T-helper 2 cell treated with Interferon-gamma antibody and Interleukin-4, amounts not matched to agents 5 μg/mL and 100 μg/mL, for 36 hours (primary cell): ENCODE measurements at places on chromosomes 1 and 21.

GRCh38 chr1:64320470-64320869 is 117.0 kb downstream of the UBE2U start:
- no peaks in the 10 kb centered on the region for H3K27me3 ChIP-seq
- no peak overlapping the region for H3K27ac ChIP-seq
- H3K36me3 ChIP-seq, result no peaks in the 10 kb centered on the region
- H3K4me3 ChIP-seq, result no peak overlapping the region

DNA sequence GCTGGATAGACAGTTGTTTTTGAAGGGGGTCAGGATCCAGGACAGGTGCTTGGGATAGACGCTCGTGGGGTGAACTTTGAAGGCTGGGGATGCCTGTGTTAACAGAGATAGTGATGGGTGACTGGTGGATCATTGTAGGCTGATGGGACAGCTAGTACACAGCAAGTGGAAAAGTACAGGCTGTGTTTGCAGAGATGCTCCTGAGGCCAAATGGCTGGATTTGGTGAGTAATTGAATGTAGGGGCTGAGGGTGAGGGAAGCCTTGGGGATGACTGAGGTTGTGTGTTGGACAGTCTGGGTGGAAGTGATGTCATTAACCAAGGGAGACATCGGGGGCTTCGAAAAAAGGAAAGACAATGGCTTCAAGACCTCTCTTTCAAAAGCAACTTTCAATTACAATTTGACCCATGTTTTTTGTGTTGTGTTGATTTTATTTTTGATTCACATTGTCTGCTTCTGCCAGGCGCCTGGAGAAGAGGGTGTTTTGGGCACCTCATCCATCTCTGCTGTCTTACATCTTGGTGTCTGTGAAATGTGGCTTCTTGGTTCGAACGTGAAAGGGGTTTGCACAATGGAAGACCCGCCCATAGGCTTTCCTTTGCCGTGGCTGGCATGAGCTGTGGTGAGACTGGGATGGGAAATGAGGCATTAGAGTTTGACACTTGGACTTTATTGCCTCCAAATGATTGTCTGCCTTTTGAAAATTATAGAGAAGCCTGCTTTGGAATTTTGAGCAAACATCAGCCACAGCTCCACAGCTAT is 147.5 kb downstream of the FOXD2 start:
- H3K4me3 ChIP-seq, result no peak overlapping the region
- no peak overlapping the region for H3K27ac ChIP-seq
- H3K27me3 ChIP-seq, result peaks cover 11% of the 10 kb centered on the region
- DNase-seq, result no peak

DNA sequence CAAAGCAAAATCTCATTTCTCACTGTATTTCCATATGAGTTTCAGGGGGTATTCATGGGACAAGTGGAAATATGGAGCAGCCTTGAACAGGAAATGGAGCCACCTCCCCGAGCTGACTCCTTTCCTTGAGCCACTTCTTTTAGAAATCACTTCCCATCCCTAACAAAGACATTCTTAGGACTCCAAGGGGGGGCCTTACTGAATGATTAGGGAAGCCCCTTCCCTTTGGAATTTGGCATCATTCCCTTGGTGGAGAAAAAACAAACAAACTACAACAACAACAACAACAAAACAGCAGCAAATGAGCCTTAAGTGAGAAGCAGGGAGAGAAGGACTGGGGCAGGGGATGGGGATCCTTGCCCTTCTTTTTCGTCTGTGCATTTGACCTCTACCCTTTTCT is 278.3 kb downstream of the ZNF648 start:
- no peak overlapping the region for H3K27ac ChIP-seq
- DNase-seq, result no peak
- no peaks in the 10 kb centered on the region for H3K4me1 ChIP-seq
- H3K27me3 ChIP-seq, result no peaks in the 10 kb centered on the region
- H3K4me3 ChIP-seq, result no peak overlapping the region
- H3K36me3 ChIP-seq, result no peaks in the 10 kb centered on the region

DNA sequence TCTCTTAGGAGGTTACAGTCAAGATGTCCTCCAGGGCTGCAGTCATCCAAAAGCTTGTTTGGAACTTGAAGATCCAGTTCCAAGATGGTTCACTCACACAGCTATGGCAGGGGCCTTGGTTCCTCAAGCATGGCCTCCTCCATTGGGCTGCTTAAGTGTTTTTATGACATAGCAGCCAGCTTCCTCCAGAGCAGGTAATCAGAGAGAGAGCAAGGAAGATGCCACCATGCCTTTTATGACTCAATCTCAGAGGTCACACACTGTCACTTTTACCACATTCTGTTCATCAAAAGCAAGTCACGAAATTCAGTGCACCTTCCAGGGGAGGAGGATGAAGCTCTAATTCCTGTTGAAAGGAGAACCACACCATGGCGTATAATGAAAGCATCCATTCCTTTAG is 17.1 kb downstream of the ELAPOR1 start:
- H3K36me3 ChIP-seq, result no peaks in the 10 kb centered on the region
- peaks cover 11% of the 10 kb centered on the region for H3K4me1 ChIP-seq
- H3K27ac ChIP-seq, result no peak overlapping the region
- DNase-seq, result no peak

DNA sequence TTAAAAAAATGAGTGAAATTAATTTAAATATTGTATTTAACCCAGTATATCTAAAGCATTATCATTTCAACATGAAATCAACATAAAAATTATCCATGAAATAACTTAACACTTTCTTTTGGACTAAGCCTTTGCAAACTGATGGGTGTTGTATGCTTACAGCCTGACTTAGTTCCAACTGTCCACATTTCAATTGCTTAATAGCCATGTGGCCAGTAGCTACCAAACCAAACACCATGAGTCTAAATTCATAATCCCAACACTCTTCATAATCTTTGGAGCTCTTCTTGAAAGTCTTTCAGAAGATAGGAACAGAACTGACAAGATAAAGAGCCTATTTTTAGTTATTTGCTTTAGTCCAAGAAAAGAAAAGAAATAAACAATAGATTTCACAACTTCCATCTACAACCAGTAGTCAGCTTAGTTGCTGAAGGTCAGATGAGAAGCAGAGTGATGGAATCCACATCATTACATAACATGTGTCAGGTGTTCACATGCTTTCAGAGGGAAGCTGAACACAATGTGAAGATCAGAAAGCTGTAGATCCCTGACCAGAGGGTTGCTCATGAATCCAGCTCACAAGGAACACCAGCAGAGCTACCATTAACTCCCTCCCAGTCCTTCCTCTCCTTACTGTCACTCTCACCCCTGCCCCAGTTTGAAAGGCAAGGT is 144.0 kb upstream of the ZNF648 start:
- H3K27ac ChIP-seq, result no peak overlapping the region
- peaks cover 3% of the 10 kb centered on the region for H3K4me1 ChIP-seq
- H3K36me3 ChIP-seq, result no peaks in the 10 kb centered on the region
- no peak overlapping the region for H3K4me3 ChIP-seq
- DNase-seq, result no peak

DNA sequence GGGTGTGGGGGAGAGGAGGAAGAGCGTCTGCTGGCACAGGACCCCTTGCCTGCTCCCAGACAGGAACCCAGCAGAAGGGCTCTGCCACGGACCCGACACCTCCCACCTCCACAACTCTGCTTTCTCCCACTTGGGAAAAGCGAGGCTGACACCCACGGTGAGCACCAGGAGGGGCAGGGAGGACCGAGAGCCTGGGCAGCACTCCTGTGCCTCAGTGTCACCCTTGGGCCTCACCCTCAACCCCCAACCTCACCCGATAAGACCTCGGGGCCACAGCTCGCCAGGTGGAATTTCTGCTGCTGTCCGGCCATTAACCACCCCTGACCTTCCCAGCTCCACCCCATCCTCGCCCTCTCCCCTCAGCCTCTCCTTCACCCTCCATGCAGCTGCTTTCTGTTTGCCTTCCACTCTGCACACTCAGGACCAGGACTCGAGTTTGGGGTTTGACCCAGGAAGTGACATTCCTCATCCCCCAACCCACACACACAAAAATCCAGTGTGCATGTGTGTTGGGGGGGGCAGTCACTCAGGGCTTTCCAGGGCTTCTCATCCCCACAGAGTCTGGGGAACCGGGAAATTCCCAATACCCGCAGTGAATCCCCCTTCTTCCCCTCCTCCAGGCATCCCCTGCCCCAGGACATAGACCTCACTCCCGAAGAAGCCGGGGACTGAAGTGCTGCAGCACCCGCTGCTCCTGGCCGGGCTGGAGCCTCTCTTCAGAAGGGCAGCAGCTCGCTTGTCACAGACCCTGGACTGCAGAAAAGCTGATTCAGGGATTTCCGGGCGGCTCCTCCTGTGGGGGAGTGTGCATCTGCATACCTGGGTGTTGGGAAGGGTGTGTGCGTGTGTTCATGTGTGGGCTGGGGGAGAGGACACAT is 65.8 kb downstream of the SYT2 start:
- H3K4me3 ChIP-seq, result no peak overlapping the region
- peaks cover 3% of the 10 kb centered on the region for H3K4me1 ChIP-seq
- no peak for DNase-seq
- no peaks in the 10 kb centered on the region for H3K36me3 ChIP-seq
- H3K27me3 ChIP-seq, result peaks cover 80% of the 10 kb centered on the region

DNA sequence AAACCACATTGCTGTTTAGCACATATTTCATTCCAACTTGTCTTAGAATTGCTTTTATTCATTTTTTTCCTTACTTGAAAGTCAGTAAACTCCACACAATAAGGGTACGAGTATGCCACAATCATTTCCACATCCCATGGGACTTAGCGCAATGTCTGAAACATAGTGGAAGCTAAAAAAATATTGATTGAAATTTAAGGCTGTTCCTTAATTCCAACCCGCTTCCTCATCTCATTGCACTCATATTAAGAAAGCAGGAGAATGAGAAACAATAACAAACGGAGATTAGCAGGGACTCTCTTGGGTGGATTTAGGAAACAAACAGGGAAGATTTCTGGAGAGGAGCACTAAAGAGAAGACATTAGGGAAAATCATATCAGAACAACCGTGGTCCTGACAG is 39.3 kb upstream of the RGS4 start:
- H3K27me3 ChIP-seq, result no peaks in the 10 kb centered on the region
- no peak overlapping the region for H3K4me3 ChIP-seq
- H3K36me3 ChIP-seq, result no peaks in the 10 kb centered on the region
- H3K4me1 ChIP-seq, result no peaks in the 10 kb centered on the region
- no peak overlapping the region for H3K27ac ChIP-seq
- no peak for DNase-seq

DNA sequence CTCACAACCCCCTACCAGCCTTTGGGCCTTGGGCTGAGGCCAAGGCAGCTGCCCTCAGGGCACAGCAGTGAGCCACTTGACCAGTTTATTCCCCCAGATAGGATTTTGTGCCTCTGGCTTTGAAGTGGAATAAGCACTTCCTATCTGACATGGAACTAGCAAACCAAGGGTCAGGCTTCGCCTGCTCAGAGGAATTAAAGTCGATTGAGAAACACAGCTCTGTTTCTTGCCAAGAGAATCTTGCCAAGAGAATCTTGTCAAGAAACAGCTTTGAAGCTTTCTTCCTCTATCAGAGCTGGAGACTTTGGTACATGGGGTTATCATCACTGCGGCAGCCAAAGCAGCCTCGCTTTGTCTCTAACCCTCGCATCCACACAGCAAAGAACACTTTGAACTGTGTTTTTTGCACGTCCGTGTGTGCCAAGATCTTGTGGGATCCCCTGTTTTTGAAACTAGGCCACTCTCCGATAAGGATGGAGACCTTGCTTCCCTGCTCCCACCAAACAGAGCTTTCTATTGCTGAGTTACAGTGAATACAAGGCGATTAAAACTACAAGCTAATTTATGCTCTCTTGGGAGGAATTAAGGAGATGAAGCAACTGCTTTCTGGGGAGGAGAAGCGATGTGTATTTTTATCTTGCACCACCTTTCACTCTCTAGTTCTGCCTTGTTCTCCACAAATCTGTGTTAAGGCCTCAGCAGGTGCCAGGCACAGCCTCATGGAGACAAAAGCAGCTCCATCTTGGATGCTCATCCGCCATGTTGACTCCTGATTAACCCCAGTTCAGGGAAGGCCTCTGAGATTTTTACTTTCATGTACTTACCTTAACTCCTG is 67.3 kb downstream of the RHOU start:
- peaks cover 36% of the 10 kb centered on the region for H3K4me1 ChIP-seq
- H3K27ac ChIP-seq, result no peak overlapping the region
- no peak overlapping the region for H3K4me3 ChIP-seq
- peaks cover under 1% of the 10 kb centered on the region for H3K36me3 ChIP-seq
- no peaks in the 10 kb centered on the region for H3K27me3 ChIP-seq

- no peak overlapping the region for H3K27ac ChIP-seq
- no peak overlapping the region for H3K4me3 ChIP-seq
- no peaks in the 10 kb centered on the region for H3K36me3 ChIP-seq
- DNase-seq, result no peak
- peaks cover 6% of the 10 kb centered on the region for H3K27me3 ChIP-seq
These were observed 130.2 kb downstream of the TPR start for GRCh38 chr1:186244825-186245224.

- no peak overlapping the region for H3K4me3 ChIP-seq
- H3K27ac ChIP-seq, result no peak overlapping the region
- DNase-seq, result no peak
- peaks cover 3% of the 10 kb centered on the region for H3K4me1 ChIP-seq
- H3K27me3 ChIP-seq, result no peaks in the 10 kb centered on the region
These were observed 20.0 kb downstream of the IBA57 start for GRCh38 chr1:228185641-228185965.

DNA sequence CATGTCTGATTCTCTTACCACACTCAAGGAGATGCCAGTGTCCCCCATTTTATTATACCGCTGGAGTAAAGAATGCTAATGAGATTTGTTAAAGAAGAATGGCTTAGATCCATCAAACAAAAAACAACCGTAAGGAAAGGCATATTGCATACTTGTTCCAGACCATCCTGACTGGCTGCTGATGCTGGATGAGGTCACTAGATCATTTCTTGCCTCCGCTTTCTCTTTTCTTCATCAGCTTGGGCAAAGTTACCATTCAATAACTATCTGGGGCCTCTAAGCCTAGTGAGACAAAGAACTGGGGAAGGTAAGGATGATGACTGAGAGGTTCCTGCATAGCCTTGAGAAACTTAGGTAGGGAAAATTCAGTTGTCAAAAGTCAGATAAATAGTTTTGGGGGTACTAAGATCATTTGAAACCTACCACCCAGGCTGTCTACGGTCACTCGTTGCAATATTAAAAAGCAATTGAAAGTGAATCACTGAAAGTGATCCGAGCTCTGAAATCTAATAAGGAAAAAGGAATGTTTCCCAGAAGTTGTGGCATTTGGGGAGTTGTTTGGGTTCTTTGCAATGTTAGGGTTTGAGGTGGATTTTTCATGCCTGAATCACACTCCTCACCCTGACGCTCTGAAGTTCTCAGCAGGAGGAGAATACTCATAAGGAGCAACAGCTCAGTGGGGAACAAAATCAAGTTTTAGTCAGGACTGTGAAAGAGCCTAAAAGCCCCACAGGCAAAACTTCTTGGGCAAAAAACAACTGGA is 176.8 kb downstream of the HHIPL2 start:
- H3K27me3 ChIP-seq, result no peaks in the 10 kb centered on the region
- H3K36me3 ChIP-seq, result no peaks in the 10 kb centered on the region
- H3K4me1 ChIP-seq, result no peaks in the 10 kb centered on the region
- DNase-seq, result no peak

DNA sequence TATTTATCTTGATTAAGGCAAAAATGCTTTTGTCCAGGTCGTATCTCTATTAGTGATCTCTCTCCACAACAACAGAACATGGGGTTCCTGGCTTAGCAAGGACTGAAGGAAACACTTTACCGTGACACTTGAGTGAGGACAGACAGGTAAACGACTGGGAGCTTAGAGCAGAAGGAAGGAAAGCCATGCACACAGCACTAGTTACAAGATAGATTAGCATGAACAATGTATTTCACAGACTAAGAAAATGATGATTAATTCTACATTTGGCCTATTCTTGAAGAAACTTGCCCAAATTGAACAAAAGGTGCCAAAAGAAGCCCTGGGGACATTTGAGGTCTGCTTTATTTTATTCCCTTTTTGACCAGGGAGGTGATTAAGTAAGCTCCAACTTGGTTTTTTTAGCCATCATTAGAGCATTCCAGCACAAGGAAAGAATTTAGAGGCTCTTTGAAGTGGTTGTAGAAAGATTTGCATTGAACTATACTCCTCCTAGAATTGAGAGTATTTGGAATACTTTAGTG is 248.5 kb downstream of the USP25 start:
- no peaks in the 10 kb centered on the region for H3K27me3 ChIP-seq
- H3K4me1 ChIP-seq, result no peaks in the 10 kb centered on the region
- no peaks in the 10 kb centered on the region for H3K36me3 ChIP-seq
- H3K27ac ChIP-seq, result no peak overlapping the region
